ENCODE measurements at places on chromosomes 3 and 15. TPM values are rescaled to one million over a fixed set of nuclear protein-coding genes. Genes with fewer than 3 reads are reported as not detected.
A peak's percentile ranks its signal among the peaks of the same experiment; 100 is the strongest.

TUSC7 gene
- not detected for total RNA-seq

SNAP23 gene
- 76.0 TPM for total RNA-seq

DNA sequence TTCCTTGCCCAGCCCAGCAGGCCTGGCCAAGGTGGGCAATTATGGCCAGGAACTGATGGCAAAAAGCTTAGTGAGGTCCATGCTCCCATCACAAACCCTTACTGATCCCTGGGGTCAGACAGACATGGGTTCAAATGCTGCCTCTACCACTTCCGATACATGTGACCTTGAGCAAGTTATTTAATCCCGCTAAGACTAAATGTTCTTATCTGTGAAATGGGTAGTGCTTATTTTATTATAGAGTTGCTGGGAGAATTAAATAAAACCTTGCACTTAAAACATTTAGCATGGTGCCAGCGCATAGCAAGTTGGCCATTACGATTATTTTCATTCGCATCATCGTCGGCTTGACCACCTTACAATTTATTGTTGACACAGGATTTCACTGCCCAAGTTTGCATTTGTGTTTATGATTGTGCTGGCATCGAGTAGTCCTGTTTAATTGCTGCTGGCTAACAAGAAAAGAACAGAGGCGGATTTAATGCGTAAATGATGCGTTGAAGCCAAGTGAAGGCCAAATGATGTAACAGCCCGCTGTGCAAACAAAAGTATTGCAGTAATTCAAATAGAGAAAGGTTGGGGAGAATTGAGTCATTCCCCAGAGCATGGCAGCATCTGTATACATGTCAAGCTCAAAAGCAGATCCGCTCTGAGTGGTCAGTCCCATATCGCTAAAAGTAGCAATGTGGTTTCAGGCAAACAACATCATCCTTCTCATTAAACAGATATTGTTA, 7.3 kb upstream of the FURIN start:
- H3K27ac ChIP-seq: peak overlapping the region; percentile 62
- H3K4me1 ChIP-seq: no peaks in the 10 kb centered on the region
- H3K27me3 ChIP-seq: no peaks in the 10 kb centered on the region
- DNase-seq: no peak

DNA sequence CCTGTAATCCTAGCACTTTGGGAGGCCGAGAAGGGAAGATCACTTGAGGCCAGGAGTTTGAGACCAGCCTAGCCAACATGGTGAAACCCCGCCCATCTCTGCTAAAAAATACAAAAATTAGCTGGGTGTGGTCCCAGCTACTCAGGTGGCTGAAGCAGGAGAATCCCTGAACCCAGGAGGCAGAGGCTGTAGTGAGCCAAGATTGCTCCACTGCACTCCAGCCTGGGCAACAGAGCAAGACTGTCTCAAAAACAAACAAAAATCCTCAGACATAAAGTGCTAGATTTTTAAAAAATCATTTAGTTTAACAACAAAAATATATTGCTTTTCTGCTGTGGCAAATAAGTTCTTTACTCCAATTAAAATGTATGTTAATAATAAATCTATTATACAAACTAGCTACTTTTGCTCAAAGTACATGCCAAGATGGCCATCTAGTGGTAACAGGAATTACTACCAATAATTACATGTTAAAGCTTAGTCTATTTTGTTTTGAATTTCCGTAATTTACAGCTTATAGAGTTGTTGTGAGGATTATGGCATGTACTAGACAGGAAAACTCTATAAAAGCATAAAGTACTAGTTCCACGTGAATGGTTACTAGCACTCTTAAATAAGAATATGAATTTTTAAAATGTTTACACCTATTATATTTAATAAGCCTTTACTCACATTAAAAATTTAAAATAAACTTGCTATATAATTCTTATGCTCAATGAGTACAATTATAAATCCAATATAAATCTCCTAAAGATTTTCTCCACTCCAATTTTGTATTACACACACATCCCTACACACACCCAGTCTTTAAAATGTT, 39.0 kb downstream of the GABPB1 start:
- no peak overlapping the region for H3K27ac ChIP-seq
- no peak overlapping the region for H3K4me3 ChIP-seq
- no peak for DNase-seq
- H3K36me3 ChIP-seq: no peaks in the 10 kb centered on the region
- no peaks in the 10 kb centered on the region for H3K27me3 ChIP-seq

GRCh38 chr3:97636465-97636864, 128.1 kb upstream of the ARL6 start:
- no peak overlapping the region for H3K27ac ChIP-seq
- no peaks in the 10 kb centered on the region for H3K27me3 ChIP-seq
- no peaks in the 10 kb centered on the region for H3K36me3 ChIP-seq
- no peak overlapping the region for H3K4me3 ChIP-seq

DNA sequence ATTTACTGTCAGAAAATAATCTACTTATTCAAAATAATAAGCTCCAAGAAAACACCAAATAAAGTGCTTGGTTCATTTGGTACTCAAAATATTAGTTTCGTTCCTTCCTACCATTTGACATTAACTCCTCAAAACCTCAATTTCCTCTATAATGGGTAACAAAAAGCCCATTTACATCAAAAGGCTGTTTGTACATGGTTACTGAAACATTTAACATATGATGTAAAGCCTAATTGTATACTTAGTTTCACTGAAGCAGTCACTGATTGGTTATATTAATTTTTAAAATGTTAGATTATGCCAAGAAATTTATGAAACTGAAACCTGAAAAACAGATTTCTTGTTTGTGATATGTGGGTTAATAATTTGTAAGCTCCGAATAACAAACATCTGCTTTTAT, 14.7 kb downstream of the XRN1 start:
- H3K4me3 ChIP-seq: no peak overlapping the region
- H3K27me3 ChIP-seq: no peaks in the 10 kb centered on the region
- H3K27ac ChIP-seq: no peak overlapping the region
- no peak for DNase-seq
- H3K4me1 ChIP-seq: no peaks in the 10 kb centered on the region

DNA sequence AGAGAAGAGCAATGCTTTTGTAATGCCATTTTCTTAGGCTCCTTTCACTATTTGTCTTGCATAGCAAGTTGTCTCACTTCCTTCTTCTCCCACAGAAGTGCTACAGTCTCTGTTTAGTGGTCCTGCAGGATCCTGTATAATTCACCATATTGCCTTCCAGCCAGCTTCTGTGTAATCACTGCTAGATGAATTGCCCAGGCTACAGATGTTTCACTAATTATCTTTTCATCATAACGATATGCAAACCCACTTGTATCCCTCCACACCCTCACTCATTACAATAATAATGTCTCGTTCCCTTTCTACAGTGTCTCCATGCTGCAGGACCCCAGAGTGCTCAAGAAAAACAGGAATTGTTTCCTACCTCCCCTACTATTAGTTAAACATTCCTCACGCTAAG, 402.9 kb downstream of the TBL1XR1 start:
- DNase-seq: no peak
- H3K27me3 ChIP-seq: no peaks in the 10 kb centered on the region
- no peak overlapping the region for H3K27ac ChIP-seq
- H3K4me1 ChIP-seq: no peaks in the 10 kb centered on the region
- H3K36me3 ChIP-seq: no peaks in the 10 kb centered on the region

DNA sequence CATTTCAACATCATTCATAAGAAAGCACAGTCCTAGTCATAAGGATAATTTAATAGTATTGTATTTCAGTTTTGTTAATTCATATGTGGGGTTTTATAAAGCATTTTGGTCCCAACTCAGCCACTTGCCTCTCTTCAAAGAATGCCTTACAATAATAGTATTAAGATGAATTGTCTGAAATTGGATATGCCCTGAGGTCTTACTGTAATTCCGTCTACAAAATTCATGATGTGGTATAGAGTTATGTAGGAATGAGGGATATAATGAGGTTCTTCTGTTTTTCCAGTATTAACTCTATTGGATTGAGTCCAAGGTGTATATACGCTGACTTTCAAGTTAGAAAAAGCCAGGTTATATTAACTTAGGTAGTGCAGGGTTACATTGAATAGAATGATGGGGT, 177.0 kb downstream of the GOLIM4 start:
- H3K4me3 ChIP-seq: no peak overlapping the region
- no peaks in the 10 kb centered on the region for H3K27me3 ChIP-seq
- no peak for DNase-seq
- no peaks in the 10 kb centered on the region for H3K36me3 ChIP-seq
- no peak overlapping the region for H3K27ac ChIP-seq
- no peaks in the 10 kb centered on the region for H3K4me1 ChIP-seq

DNA sequence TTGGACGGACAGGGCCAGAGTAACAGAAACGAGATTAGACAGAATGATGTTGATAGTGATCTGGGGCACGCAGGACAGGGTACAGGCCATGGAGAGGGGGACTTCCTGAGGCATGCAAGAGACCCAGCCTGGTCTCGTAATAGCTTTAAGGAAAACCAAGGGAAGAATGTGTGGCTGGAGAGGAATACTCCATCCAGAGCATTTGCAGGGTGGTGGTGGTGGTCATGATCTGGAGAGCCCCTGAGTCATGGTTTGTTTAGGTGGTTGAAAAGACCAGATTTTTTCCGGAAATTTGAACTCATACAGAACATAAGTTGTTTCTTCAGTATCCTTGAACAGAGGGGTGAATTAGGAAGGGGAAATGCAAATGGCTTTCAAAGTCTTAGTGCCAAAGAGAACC, 138.5 kb downstream of the DUT start:
- no peaks in the 10 kb centered on the region for H3K4me1 ChIP-seq
- no peak overlapping the region for H3K4me3 ChIP-seq
- no peaks in the 10 kb centered on the region for H3K27me3 ChIP-seq
- peak overlapping the region; percentile 25 for H3K27ac ChIP-seq
